IMR-90 (cell line): ENCODE measurements at places on chromosomes 4 and X.
A peak's percentile ranks its signal among the peaks of the same experiment; 100 is the strongest.

GRCh38 chr4:100340512-100341485, 150.5 kb upstream of the DDIT4L start:
- DNase-seq = peak; percentile 74

- DNase-seq = no peak
Measured at GRCh38 chrX:33465137-33465536, 253.8 kb upstream of the DMD start.

GRCh38 chr4:123833171-123833643, 436.6 kb downstream of the SPRY1 start:
- peak; percentile 91 for DNase-seq

DNA sequence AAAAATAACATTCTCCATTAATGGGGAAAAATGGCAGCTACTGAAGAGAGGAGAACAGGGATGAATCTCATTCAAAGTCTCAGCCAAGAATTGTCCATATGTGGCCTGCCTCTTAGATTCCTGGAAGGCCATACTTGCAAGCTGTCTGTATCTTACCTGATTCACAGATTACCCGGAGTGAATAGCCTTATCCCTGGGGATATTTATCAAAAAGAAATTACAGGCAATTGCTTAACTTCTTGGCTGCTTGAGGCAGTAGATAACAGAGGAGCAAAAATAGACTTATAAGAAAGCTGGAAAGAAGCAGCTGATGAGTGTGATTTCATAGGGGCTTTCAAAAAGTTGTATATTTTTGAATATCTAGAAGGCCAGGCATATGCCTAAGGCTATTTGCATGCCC, 68.8 kb upstream of the PPP1R2C start:
- DNase-seq = no peak

GRCh38 chr4:137361756-137362470, 170.4 kb downstream of the PCDH18 start:
- DNase-seq = peak; percentile 32

DNA sequence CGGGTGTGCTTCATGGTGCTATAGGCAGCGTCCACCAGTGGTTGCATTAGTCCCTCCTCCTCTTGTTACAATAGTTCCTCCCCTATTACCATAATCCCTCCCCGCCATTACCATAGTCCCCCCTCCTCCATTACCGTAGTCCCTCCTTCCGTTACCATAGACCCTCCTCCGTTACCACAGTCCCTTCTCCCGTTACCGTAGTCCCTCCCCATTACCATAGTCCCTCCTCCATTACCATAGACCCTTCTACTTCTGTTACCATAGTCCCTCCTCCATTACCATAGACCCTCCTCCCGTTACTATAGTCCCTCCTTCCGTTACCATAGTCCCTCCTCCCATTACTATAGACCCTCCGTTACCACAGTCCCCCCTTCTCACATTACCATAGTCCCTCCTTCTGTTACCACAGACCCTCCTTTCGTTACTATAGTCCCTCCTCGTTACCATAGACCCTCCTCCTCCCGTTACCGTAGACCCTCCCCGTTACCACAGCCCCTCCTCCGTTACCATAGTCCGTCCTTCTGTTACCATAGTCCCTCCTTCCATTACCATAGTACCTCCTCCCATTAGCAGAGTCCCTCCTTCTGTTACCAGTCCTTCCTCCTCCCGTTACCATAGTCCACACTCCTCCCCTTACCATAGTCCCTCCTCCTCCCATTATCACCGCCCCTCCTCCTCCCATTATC, 129.6 kb downstream of the DHRSX start:
- DNase-seq = no peak

GRCh38 chrX:110087485-110088356, 84.8 kb downstream of the TMEM164 start:
- peak; percentile 94 for DNase-seq

DNA sequence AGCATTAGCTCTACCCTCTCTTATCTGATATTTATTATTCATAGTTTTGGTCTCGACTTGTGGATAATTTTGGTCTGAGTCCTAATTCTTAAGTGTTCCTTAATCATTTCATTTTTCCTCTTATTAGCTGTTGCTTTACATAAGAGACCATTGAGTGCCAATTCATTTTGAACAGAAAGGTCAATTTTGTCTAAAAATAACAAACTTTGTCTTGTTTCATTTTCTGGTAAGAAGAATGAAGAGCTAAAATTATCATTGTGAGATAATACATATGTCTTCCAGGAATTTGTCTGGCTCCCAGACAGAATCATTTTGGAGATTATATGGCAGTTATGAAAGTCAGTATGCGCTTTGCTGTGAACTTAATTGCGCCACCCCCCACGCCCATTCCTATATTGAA, 1471.8 kb downstream of the PCDH7 start:
- DNase-seq = no peak

GRCh38 chrX:52078131-52078530, 9.1 kb upstream of the MAGED4B start:
- DNase-seq = no peak

- no peak for DNase-seq
Measured at GRCh38 chr4:110268352-110268751, 69.9 kb upstream of the ELOVL6 start.

DNA sequence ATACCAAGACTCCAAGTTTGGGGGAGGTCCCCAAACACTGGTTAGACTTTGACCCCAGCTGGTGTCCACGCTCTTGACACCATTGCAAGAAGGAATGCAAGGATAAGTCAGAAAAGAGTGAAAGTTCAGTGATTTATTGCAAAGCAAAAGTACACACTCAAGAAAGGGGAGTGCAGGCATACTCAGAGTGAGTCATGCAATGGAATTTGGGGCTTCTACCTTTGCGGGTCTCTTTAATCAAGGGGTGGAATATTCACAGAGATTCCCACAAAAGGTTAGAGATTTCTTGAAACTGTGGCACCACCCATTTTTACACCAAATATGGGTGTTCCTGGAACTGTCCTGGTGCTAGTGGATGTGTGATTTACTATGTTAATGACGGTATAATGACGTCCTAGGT, 5.2 kb upstream of the SMIM10L2A start:
- DNase-seq = no peak

GRCh38 chrX:112789931-112790330, 50.7 kb downstream of the AMOT start:
- DNase-seq = no peak

DNA sequence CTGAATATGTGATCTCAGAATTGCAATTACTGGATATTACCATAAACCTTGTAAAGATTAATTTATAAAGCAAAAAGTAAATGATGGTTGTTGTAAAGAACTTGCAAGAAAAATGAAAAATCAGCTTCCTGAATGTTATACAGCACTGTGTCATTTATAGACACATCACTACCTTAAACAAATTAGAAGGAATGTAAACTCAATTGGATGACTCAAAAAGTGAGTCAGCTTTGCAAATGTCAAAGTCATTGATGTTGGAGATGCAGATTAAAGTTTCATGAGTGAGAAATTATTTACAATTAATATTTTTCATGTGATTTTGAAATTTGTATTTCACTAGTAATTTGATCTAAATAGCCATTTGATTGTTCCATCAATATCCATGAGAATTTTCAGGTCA, 193.2 kb downstream of the RAPGEF2 start:
- peak; percentile 85 for DNase-seq

DNA sequence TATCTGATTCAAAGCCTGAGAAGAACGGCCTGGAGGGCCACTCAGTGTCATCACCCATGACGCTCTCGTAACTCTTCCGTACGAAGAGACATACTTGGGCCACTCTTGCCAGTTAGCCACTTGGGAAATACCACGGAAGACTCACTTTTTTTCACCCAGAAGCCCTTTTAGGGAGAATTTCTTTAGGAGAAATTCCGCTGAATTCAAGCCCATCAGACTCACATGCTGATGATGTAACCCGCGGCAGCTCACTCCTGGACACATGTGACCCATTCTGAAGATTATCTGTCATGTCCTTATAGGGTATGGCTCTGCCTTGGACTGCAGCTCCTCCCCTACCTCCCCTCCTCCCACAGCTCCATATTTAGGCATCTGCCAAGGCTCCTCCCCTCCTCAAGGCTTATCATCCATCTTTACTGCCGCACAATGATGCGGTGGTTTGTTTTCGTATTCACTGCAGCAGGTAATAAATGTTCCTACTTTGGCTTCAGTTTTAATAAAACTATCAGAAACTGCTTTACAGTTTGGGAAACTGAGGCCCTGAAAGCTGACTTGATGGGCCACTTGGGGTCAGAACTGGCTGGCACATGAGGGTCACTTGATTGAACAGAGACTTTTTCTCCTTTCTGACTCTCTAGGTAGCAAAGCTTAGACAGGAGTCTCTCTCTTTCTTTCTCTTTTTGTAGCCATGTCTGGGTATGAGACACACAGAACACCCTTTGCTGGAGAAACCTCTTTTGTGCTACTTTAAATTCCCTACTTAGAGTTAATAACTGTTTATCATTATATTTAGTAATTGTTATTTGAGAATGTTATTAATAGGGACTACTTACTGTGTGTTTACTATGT, 42.1 kb downstream of the RHOH start:
- DNase-seq = no peak
